ENCODE measurements at places on chromosomes 2 and 18.

DNA sequence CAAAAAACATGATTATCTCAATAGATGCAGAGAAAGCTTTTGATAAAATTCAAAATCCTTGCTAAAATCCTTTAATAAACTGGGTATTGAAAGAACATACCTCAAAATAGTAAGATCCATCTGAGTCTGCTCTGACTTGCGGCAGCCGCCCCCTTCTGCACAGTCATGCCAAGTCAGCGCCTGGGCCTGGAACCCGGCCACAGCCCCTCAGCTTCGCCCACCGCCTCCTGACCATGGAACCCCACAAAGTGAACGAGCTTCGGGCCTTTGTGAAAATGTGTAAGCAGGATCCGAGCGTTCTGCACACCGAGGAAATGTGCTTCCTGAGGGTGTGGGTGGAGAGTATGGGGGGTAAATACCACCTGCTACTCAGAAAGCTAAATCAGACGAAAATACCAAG is 270.9 kb upstream of the TFPI start:
- DNase-seq: no peak

DNA sequence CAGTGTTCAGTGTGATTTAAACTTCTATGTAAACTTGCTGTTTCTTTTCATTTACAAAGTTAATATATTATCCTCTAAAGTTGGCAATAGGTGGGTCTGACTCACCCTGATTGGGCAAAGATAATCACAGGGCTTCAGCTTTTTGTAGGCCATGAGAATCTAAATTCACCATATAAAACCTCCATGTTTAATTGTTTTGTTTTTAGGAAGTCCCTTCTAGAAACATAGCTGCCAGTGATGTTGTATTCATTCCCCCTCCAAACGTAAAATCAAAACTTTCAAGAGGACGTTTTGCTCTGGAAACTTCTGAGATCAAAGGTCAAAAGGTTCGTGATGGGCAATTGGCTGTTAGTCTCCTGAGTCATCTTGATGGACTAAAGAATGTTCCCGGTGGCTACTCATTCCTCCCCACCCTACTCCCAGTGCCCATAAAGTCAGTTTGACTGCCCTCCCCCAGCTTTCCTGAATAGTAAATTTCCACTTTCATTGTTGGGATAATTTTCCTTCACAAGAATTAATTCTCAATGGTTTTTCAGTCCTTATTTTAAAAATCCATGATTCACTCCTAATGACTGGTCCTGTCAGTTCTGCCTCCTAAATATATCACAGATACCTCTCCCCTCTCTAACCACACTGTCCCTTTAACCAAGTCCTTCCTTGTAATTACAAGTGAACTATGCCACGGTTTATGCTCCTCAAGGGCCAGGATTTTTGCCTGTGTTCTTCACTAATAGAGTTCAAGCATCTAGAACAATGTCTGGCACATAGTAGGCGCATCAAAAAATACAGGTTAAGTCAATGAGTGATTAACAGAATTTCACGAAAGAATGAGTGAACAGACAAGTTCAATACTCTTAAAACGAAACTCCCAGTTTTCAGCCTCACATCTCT is 164.4 kb upstream of the VRK2 start:
- no peak for DNase-seq

GRCh38 chr18:1665079-1665478 is 760.4 kb downstream of the ADCYAP1 start:
- no peak for DNase-seq

DNA sequence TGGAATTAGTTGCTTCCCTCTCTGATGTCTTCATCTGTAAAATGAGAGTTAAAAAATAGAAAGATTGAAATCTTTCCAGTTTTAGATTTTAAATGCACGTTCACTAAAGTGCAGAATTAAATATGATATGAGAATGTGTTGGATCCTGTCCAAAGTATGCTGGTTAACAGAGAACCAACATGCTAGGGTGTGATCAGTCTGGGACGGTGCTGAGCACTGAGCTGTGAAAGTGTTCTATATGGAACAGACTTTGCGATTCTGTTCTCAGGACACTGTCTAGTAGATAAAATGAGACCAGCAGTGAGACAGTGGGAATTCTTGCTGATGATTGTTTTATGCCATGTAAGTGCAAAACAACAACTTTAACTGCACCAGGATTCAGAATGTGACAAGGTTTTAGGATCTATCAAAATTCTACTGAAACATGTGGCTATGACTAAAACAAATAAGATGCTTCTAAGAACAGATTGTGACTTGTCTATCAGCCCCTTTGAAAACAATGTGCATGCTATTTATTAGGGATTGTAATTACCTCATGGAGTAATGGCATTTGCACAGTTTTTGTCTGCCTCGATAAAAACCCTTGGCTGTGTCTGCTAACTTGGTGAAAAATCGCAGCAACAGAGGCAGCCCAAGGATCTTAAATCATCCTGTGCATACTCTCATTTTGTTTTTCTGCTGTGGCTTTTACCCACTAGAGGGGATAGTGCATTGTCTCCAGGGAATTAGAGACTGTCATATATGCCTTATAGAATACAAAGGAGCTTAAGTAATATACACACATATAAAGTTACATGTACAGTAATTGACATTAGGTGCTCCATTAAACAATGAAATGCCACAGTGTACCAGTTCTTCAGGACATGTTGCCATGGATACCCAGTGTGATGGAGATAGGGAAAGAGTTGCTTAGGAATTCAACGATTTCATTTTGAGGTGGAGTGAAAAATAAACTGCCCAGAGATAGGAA is 55.1 kb downstream of the MAP3K20 start:
- no peak for DNase-seq

GRCh38 chr18:59561612-59562011 is 135.6 kb downstream of the CCBE1 start:
- DNase-seq: no peak

DNA sequence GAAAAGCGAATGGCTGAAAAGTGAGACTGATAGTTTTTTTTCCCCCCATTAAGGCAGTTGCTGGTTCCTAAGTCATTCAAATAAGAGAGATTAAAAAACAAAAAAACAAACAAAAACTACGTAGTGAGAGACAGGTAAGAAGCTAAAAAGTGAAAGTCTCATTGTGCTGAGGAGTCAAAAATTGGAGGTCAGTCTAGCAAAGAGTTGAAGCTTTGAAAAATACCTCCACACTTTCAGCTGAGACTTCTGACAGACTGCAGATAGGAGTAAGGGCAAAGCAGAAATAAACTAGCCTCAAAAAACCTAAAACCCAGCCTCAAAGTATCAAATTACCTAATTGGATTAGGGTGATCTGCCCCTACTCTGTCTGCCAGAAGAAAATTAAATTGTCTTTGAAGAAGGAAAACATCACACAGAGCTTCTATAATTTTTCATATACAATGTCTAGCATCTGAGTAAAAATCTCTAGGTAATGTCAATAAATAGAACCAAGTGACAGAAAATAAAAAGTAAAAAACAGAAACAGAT is 10.9 kb upstream of the EIF2AK3 start:
- DNase-seq: no peak

DNA sequence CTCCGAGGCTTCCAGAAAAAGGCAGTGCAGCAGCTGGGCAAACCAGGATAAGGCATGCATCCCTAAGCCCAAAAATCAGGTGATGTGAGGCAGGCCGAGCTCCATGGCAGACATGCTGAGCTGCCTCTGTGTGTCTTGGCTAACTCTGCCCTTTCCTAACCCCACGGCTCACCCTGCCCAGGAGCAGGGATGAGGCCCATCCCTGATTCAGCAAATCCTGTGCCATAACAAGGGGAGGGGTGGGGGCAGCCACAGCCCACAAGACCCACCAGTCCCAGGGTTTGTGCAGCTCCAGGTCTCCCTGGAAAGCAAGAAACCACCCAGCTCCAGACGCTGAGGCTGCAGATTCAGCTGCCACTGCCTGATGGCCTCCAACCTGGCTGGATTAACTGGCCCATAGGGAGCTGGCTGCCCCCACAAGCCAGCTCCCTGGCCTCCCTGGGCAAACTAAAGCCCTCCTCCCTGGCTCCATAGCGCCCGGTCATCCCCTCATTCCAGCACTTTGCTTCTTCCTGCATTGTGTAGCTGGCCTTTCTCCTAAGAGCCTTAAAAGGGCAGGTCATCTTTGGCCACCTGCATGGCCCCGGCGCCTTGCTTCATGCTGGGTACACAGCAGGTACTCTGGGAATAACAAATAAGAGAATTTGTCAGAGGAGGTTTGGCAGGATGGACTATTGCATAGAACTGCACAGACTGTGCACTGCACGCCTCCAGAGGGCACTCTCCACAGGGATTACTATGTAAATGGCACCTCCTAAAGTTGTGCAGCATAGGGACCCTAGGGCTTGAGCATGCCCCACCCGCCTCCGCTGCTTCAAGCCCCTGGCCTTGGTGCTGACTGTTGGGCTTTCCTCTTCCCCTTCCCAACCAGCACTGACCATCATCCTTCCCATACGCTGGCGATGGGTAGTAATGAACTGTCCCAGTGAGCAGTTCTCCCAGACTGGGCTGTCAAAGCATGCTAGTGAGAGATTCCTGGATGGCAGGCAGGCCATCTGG is 10.7 kb downstream of the STEAP3 start:
- DNase-seq: no peak
